Inflammatory macrophage treated with lipopolysaccharide for 4 hours (primary cell): ENCODE measurements at places on chromosomes 3 and 15.
A peak's percentile ranks its signal among the peaks of the same experiment; 100 is the strongest.

DNA sequence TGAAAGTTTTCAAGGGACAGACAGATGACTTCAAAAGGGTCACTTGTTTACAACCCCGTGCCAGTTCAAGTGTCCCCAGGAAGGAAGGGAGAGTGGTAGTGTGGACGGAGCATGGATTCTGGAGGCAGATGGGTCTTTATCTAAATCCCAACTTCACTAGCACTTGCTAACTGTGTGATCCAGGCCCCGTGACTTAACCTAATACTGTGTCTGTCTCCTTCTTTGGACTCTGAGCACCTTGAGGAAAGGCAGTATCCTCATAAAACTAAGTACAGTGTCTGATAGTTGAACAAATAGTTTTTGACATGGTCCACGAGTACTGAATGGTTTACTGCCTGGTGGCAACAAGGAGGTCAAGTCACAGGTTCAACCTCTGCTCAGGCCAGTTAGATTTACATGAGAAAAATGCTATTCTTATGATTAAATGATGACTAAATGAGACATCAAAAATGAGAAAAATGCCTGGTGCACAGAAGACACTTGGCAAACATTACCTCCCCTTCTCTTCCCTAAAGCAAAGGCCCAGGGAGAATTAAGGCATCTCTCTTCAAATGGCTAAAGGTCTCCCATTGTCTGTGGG, 48.9 kb downstream of the ABCC5 start:
- DNase-seq: no peak

- no peak for DNase-seq
Observed at GRCh38 chr15:99669250-99669649, 64.0 kb downstream of the LYSMD4 start.

DNA sequence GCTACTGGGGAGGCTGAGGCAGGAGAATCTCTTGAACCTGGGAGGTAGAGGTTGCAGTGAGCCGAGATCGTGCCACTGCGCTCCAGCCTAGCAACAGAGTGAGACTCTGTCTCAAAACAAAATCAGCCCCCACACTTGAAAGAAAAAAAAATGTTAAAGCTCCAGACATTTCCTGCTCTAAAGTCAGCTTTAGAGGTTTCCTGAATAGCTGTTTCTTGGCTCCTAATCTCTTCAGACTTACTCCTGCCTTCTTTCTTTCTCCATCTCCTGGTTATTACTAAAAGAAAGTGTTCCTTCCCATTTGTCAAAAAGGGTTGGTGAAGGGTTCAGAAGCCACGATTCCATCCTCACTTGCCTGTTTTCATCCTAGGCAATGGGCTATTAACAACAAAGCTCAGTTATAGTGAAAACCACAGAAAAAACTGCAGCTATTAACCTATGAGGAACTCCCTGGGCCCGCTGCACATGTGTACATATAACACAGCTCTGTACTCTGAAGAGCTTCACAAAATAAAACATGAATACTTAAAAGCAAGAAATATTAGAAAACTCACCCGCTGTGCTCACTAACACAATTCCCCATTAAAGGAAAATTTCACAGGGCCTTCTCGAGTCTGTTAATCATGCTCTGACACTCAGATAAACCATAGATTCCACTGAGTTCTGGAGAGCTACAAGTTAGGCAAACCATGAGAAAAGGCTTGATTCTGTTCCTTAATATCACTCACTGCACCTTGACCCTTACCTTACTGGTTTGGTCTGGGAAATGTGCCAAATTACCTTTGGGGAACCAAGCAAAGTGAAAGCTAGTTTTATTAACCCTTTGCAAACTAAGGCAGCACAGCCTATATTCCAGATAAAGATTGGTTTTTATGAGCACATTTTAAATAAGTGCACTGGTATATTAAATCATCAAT, 89.9 kb upstream of the TSPAN3 start:
- DNase-seq: no peak

DNA sequence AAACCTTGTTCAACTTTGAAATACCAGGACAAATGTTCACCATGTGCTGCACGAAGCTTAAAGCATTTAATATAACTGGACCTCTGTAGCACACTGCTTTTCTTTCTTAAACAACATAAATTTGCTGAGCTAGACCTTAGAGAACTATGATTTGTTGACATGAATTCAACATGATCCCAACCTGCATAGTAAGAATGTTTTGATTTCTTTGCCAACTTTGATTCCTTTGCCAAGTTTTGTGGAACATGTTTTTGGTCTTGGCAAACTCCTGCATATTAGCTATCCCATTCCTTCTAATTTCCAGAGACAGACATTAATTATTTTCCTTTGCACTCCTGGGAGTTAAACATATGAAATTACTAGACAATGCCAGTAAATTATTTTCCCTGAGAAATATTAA, 197.2 kb upstream of the RBMS3 start:
- no peak for DNase-seq

- no peak for DNase-seq
Observed at GRCh38 chr3:136671921-136672320, 80.3 kb downstream of the STAG1 start.

DNA sequence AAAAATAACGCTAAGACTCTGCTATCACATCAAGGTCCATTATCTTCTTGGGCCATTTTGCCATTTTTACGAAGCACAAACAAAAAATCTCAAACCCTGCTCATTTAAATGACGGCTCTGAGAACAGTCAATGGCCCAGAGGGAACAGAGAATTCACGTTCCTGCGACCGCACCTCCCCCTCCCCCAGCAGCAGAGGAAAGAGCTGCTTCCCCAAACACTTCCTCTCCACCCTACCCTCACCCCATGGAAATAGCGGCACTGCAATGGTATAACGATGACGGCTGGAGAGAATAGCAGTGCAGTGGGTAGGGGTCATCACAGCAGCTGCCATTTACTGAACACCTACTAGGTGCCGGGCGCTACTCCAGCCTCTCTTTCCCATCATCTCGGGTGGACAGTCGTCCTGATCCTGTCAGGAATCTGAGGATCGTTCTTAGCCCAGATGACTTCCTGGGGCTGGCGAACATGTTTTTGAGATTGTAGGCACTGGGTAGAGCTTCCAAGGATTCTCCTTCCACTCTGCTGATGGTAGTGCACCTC, 113.3 kb downstream of the IQSEC1 start:
- DNase-seq: peak; percentile 55

DNA sequence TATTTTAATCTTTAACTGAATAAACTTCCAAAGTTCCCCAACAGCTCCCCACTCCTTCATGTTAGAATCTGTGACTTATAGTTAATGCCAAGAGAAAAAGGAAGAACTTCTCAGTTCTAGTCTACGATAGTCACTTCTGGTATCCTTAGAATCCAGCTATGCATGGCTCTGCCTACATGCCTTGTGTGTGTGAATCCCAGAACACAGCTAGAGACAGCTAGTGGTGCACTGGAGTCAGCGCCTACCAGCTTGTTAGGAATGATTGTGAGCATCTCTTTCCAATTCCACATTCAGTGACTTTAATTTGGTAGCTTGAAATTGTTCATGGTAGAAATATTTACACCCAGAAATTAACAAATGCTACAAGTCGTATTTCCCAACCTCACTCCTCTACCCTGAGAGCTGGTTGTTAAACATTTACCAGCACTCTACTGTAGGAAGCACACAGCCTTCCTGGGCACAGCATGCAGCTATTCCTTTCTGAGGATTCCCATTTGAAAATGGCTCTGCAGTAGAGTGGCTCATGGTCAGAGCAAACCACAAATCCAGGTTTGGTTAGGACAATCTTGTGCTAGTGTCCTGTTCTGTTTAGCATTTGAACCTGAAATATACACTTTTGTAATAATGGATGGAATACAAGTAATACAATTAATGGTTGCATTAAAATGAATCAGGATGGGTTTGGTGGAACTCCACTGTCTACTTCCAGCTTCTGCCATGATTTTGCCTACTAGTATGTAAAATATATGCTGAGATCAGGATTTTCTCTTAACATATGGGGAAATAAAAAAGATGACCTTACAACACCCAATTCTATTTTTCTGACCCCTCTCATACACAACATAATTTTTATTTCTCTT, 371.0 kb upstream of the GBE1 start:
- no peak for DNase-seq

DNA sequence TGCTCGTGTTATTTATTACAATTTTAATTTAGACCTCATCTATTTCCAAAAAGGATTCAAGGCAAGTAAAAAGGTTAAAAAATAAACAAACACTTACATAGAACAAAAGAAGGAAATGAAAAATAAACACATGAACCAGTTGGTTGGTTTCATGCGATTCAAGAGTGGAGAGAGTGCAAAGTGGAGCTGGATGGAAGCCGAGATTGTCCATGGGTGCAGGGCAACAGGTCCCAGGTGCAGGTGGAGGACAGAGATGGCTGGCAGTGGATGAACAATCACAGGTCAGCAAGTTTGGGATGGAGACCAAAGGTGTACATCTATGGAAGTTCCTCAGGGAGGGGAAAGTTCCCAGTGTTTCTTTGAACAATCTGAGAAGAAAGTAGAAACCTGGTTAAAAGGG, 11.6 kb upstream of the SEMA5B start:
- no peak for DNase-seq
